ENCODE measurements at places on chromosomes 3 and 15.

- DNase-seq, result no peak
These were observed 139.1 kb upstream of the ZPLD1 start for GRCh38 chr3:102295756-102296155.

GRCh38 chr3:138578141-138578540, 15.9 kb downstream of the CEP70 start:
- DNase-seq, result no peak

DNA sequence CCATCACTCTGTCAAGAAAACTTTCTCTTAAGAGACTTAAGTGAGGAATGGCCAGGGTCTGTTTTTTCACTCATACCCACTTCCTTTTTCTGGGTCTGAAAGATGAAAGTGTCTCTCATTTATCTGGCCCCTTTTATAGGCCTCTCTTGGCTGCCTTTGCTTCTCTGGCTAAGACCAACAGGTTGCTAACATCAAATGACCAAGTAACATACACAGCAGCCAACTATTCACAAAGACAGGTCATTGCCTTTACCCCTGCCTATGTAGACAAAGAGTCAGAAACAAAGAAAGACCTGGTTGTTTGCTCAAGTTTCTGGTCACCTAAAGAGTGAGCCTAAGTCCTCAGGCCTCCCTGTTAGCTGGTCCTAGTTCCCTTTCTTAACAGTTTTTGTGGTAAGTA, 24.0 kb upstream of the CSTA start:
- no peak for DNase-seq

DNA sequence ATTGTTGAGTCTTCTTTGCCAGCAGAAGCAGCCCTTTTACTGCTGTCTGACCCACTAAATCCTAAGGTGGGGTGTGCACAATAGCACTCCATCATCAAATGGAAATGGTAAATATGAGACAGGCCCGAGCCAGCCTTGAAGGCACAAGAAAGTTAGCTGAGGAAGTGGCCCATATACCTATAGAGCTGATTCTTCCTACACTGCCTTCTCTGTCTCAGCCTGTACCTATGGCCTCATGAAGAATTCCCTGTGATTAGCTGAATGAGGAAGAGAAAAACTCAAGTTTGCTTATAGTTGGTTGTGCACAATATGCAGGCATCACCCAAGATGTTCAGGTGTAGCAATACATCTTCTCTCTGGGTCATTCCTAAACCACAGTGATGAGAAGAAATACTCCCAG, 31.7 kb upstream of the XCR1 start:
- DNase-seq, result no peak

GRCh38 chr15:52233405-52233804, 42.2 kb upstream of the GNB5 start:
- no peak for DNase-seq

- DNase-seq, result no peak
These were observed 214.3 kb upstream of the FEZF2 start for GRCh38 chr3:62587579-62588031.

DNA sequence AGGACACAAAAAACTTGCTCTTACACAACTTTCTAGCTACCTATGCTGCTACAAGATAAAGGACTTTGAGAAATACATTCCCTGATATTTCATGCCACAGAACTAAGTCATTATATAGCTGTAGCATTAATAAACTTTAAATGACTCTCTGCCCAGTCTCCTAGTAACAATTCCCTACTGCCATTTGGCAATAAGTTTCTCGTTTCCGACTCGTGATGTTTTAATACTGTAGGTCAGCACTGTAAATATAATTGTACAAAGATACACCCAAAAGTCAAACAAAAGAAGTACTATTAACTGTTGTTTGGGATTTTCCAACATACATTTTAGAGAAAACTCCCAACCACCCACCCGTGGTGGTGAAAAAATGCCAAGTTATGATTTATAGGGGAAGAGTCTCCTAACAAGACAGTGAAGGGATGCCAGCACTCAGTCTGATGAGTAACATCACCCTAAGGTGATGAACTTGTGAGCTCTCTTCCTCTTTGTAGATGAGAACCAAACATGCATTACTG, 132.2 kb downstream of the DUT start:
- no peak for DNase-seq

- no peak for DNase-seq
These were observed 169.3 kb upstream of the STAC start for GRCh38 chr3:36210840-36211651.

DNA sequence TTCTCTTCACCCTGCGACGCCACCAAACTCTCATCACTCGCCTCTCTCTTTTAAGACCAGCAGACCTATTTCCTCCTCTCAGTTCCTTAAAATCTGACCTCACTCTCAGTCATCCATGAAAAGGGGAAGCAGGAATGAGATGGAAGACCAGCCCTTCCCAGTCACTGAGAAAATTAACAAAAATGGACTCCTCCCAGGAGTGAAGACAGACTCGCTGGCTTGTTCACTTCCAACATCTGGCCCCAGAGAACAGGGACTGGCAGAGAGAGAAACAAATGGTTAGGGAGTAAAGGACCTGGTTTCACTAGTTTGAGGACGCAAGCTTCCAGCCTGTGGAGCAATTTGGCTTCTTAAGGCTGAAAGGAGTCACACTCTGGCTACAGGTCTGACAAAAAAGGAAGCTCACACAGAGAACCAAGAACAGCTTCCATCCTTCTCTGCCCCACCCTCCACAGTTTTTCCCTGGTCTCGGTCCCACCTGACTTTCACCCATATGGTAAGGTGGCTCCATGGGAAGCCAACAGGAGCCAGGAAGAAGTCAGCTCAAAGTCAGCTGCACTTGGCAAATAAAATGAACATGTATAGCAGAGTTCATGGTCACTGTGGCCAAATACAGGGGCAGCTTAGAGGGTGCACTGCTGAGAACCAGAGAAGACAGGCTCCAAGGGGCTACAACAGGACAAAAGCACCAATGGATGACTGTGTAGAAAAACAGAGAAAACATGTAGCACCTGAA, 57.2 kb downstream of the ITGB5 start:
- no peak for DNase-seq

- no peak for DNase-seq
These were observed 269.0 kb downstream of the OXSM start for GRCh38 chr3:26058901-26059321.

DNA sequence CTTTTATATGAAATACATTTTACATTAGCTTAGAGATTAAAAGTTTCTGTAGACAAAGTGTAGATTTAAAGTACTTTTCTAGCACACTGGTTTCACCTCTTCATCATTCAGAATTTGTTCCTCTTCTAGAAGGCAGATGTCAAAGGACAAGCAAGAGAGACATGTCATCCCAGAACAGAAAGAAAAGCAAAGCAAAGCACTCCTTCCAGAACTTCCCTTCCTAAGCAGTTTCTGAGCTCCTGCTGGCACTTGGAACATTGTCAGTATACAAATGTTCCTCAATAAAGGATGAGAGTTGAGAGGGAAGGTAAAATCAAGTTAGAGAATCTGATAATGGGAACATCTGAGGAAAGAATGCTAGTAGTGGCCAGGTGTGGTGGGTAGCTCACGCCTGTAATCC, 26.2 kb downstream of the TMOD3 start:
- no peak for DNase-seq

DNA sequence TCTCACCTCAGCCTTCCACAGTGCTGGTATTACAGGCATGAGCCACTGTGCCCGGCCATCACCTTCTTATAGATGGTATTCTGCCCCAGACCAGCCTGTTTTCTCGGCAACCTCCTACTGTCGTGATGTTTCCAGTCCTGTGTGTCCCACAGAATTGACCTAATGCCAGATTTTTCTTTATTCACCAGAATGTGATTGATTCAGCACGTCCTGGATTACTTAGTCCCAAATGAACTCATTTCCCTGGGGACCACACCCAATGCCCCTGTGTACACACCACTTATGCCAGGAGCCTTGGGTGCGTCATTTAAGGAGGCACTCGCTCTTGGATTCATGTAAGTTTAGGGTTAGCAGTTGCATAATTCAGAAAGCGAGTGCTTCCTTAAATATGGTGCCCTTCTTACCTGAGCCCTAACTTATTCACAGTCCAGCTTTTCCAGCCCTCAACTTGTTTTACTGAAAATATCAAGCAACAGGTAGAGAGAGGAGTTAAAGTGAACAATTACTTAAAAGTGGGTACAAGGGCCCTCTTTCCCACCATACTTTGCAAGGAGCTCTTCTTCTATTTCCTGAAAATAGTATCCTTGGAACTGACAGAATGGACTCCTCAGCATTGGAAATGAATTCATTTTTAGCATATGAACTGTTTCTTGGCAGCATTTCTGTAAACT, 64.6 kb upstream of the UBE2E1 start:
- no peak for DNase-seq

- no peak for DNase-seq
These were observed 23.4 kb upstream of the FXR1 start for GRCh38 chr3:180888992-180889560.

- no peak for DNase-seq
These were observed 3.9 kb upstream of the TGM4 start for GRCh38 chr3:44870375-44871061.

- no peak for DNase-seq
These were observed 70.5 kb upstream of the ATP2C1 start for GRCh38 chr3:130823241-130823884.

- DNase-seq, result no peak
These were observed 30.6 kb downstream of the KLF15 start for GRCh38 chr3:126326629-126327028.

DNA sequence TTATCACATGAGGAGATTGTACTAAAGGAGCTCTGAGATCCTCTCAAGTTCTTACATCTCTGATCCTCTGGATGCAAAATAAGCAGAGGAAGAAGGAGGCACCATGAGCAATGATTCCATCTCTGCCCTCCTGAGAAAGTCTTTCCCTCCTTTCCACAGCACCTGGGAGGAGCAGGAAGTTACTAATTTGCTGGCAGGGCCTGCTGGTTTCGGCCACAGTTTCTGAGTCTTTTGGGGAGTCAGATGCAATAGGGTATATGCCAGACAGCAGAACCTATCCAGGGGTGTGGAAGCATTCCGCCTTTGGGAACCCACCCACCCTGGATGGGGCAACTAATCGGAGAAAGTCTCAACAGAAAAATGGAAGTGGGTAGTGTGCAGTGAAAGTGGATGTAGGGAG, 38.5 kb upstream of the SPTSSB start:
- no peak for DNase-seq

GRCh38 chr3:108300103-108300849, 3.9 kb downstream of the HHLA2 start:
- DNase-seq, result no peak

GRCh38 chr3:119880966-119881365, 99.1 kb downstream of the NR1I2 start:
- DNase-seq, result no peak

DNA sequence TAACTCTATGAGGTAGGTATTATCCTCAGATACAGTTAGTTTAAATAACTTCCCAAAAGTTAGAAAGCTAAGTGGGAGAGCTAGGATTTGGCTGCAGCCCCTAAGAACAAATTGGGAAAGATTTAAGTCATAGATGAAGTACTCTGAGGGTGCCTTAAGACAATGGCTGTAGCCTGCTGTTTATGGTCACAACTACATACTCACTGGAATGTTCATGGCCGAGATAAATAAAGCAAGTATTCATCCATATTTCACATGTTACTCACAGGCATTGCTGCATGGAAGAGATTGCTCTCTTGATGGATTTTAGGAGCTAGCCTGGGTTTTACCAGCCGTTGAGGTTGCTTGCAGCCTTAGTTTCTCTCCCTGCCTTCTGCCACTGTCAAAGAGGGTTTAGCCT, 145.0 kb downstream of the CMSS1 start:
- no peak for DNase-seq

GRCh38 chr3:83003917-83004316, 1242.5 kb upstream of the GBE1 start:
- no peak for DNase-seq

- DNase-seq, result no peak
These were observed 34.0 kb upstream of the ZNF280D start for GRCh38 chr15:56767315-56767714.

DNA sequence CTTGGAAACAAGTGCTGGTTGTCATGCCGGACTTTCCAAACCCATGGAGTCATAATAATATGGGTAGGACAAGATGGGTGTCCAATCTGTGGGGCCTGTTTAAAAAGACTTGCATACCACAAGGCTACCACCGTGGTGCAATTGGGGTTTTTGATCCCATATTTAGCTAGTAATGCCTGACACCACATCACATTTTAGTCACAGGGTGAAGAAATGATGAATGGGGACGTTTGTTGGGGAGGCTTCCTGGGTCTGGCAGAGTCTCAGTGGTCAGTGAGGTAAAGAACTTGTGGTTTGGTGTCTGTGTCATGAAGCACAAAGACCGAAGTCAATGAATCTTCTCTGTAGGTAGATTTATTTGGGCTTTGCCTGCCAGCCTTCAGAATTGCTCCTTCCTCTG, 31.0 kb downstream of the P3H2 start:
- DNase-seq, result no peak
